ENCODE measurements at places on chromosomes 3 and 15. TPM values are rescaled to one million over a fixed set of nuclear protein-coding genes. Genes with fewer than 3 reads are reported as not detected.

DNA sequence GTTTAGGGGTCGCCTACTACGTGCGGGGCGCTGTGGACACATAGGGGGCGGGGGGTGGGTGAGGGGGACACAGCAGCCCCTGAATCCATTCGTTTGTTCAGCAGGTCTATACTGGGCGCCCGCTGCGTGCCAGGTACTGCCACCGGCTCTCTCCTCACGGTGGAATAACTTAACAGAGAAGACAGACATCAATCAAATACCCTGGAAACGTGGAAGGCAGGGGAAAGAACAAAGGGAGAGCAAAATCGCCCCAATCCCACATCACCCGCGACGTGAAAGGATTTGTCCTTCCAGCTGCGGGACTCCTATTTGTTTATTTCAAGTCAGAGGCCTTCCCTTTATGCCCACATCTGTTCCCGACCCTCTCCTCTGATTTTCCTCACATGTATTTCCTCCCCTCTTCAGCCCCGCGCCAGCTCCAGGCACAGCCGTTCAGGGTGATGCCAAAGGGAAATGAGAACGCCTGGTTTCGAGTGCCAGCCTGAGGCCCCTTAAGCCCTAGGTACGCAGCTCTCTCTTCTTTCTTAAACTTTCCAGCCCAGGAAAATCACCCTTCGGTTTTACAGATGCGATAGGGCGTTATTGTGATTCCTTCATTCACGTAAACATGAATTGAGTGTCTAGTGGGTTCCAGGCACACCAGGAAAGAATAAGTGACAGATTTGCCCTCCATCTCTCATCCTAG is 726 bp upstream of the PROK2 start:
- H3K4me1 ChIP-seq: peaks cover 10% of the 10 kb centered on the region
- no peak for DNase-seq
- H3K36me3 ChIP-seq: no peaks in the 10 kb centered on the region
- H3K27ac ChIP-seq: peak overlapping the region; percentile 34
- H3K4me3 ChIP-seq: peak overlapping the region; percentile 86

GRCh38 chr3:6444888-6445658 is 415.8 kb upstream of the GRM7 start:
- no peaks in the 10 kb centered on the region for H3K27me3 ChIP-seq
- H3K36me3 ChIP-seq: no peaks in the 10 kb centered on the region
- no peak for DNase-seq
- no peak overlapping the region for H3K4me3 ChIP-seq

DNA sequence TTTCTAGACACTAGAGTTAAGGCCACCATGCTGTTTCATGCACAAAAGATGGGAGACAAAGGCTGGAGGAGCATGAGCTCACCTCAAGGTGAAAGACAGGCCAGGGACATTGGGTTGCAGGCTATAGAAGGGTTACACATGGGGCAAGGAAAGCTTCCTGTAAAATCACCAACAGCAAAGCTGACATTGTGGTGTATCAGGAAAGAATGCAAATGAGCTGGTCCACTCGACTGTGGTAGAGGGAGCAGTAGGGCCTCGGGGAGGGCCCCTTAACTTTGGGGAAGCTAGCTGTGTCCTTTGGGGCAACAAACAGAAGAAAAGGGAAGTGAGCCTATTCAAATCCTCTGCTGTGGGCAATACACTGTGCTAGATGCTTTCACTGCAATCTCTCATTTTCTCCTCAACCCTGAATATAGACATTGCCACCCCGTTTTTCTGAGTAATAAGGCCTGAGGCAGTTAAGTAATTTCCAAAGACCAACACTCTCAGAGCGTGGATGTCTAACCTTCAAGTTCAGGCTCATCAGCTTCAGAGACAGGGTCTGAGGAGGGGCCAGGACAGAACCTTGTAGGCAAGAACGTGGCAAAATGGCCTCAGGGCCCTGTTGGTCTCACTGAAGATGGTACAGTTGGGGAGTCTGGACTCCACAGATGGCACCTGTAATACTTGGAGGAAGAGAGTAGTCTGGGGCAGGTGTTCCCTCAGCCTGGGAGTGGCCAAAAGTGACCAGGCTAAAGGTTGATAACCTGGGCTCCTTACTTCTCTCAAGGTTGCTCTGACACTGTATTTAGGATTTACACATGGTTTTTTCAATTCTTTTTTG is 24.1 kb downstream of the CX3CR1 start:
- H3K27ac ChIP-seq: no peak overlapping the region
- H3K4me3 ChIP-seq: no peak overlapping the region
- H3K27me3 ChIP-seq: peaks cover 43% of the 10 kb centered on the region
- H3K36me3 ChIP-seq: no peaks in the 10 kb centered on the region
- no peaks in the 10 kb centered on the region for H3K4me1 ChIP-seq

Gene ZKSCAN7
- 17.2 TPM for total RNA-seq

Gene BNC1
- 2.4 TPM for total RNA-seq

Gene CILP
- total RNA-seq: 0.07 TPM

DNA sequence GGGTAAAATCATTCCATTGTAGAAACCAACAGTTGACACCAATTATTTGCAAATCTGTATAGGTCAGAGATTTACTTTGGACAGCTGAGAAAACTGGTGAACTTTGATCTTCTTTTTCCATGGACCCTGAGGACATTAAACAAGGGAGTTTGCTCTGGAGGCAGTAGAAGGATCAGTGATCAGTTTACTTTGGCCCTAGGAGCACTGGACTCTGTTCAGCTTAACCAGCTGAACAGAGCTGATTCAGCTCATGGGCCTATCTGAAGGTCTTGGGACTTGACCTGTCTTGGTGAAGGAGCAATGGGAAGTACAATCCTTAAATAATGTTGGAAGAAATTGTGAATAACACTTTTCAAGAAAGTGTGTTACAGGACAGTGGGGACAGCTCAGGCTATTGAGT is 15.2 kb upstream of the TF start:
- H3K4me3 ChIP-seq: no peak overlapping the region
- H3K4me1 ChIP-seq: no peaks in the 10 kb centered on the region
- H3K36me3 ChIP-seq: no peaks in the 10 kb centered on the region
- DNase-seq: no peak
- no peak overlapping the region for H3K27ac ChIP-seq

Gene HIGD2B
- total RNA-seq: not detected
